ENCODE measurements at places on chromosomes 3 and 15.

DNA sequence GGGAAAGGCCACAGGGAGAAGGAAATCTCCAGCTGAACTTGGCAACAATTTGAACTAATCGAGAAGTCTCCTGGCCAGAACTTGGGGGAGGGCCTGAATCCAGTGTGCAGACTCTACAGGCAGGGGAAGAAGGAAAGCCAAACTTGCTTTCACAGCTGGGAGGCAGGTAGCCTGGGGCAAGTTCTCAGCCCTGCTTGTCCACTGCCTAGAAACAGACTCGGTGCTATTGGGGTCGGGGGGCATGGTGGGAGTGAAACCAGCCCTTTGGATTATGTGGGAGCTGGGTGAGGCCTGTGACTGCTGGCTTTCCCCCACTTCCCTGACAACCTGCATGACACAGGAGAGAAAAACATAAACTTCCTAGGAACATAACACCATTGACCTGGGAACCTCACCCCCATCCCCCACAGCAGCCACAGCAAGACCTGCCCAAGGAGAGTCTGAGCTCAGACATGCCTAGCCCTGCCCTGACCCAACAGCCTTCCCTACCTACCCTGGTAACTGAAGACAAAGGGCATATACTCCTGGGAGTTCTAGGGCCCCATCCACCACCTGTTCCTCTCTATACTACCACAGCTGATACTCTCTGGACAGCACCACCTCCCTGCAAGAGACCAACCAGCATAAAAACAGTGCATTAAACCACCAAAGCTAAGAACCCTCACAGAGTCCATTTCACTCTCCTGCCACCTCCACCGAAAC is 103.7 kb upstream of the MNS1 start:
- no peak for DNase-seq

DNA sequence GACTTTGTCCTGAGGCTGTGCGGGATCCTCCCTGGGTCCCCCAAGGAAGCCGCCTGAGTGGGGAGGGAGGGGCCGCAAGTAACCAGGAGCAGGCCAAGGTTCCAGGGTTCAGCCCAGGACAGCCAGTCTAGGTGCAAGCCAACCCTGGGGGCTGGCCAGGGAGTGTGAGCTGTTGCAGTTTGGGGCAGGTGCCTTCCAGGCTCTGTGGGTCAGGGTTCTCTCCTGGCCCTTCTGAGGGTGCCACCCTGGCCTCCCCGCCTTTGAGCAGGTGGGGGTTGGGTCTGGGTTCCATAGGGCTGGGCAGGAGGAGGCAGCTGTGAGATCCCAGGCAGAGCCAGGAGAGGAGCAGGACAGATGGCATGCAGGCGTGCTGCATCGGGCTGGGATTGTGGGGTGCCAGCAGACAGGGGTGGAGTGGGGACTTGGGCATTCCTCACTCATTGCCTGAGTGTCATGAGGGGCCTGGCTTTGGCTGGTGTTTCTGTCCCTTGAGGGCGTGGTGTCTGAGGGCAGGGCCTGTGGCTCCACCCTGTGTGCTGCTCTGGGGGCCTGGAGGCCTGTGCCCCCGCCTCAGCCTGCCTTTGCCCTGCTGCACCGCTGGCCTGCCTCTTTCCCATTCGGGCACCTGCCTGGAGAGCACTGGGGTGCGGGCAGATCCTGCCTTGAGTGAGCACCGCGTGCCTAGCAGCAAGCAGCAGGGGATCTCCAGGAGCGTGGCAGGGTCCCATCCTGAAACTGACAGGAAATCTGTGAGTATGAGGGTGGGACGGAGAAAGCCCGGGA is 18.4 kb downstream of the KLF13 start:
- DNase-seq = no peak

GRCh38 chr15:48861813-48862431 is 16.0 kb upstream of the EID1 start:
- DNase-seq = peak; percentile 2

GRCh38 chr3:100090669-100091005 is 23.7 kb downstream of the FILIP1L start:
- DNase-seq = no peak

Data from stimulated activated CD4-positive, alpha-beta T cell treated with anti-CD3 and anti-CD28 coated beads, Interleukin-4, amount 100 ng/mL, for 1 hour (primary cell).